Activated naive CD8-positive, alpha-beta T cell treated with anti-CD3 and anti-CD28 coated beads for 36 hours (primary cell): ENCODE measurements at places on chromosomes 16 and 17.

DNA sequence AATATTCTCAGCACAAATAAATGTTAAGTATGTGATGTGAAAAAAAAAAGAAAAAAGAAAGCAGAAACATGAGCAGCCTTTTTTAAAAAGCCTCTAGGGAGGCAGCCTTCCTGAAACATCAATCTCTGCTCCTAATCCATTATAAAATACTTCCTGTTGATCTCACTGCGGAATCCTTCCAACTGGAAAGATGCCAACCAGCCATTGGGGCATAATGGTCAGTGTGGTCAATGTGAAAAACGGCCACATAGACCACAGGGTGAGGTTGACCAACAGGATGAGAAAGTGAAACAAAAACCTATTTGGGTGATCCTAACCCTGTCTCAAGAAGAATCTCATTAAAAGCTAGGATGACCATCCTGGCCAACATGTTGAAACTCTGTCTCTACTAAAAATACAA is 26.1 kb upstream of the ABCA8 start:
- DNase-seq = no peak

DNA sequence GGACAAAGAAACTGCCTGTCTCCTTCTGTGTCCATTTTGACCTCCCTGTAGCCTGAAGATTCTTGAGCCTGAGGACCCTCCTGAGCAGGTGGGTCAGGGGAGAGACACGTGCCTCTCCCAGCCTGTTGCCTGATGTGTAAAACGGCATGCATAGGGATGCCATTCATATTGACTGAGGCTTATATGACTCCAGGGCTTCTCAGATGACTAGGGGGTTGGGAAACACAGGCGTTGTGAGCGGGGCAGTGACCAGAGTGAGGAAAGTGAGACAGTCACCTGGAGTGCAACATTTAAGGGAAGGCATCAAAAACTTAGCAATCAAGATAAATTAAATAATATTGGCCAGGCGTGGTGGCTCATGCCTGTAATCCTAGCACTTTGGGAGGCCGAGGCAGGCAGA is 5.1 kb upstream of the SLC16A5 start:
- no peak for DNase-seq

- DNase-seq = no peak
Measured at GRCh38 chr17:1591474-1592090, 29.0 kb upstream of the PITPNA start.

DNA sequence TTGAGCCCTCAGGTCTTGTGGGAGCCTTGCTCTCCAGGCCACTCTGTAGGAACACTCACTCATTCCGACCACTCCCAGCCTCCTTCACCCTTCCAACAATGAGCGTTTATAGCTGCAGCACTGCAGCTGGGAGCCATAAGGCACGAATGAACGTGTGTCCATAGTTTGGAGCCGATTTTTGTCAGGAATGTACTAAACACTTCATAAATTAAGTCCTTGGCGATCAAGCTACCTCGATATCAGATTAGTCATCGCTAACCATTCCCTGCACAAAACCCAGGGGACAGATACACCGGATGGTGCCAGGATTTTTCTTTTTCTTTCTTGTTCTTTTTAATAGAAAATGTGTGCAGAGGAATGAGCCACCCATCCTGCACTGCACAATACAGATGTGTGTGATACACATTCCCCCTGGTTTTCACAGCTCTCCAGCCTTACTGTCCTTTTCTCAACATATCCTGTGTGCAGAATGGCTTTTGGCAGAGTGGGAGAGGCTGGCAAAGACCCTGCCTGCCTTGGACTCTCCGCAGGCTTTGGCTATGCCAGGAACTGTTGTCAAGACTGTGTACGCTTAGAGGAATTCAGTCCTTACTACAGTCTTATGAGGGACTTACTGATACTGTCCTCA is 68.4 kb upstream of the ELAC2 start:
- DNase-seq = no peak

DNA sequence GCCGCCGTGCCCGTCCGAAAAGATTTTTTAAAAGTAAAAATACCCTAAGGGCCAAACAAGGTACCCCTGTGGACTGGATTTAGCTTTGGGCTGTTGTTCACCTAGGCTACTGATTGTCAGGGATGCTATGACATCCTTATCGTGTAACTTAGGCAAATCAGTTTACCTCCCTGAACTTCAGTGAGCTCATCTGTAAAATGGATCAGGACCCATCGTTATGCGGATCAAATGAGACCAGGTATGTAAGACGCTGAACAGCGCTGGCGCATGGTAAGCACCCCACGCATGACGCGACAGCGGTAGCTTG is 658 bp upstream of the ZNF771 start:
- DNase-seq = no peak

GRCh38 chr17:13874817-13875216 is 194.5 kb upstream of the COX10 start:
- no peak for DNase-seq

DNA sequence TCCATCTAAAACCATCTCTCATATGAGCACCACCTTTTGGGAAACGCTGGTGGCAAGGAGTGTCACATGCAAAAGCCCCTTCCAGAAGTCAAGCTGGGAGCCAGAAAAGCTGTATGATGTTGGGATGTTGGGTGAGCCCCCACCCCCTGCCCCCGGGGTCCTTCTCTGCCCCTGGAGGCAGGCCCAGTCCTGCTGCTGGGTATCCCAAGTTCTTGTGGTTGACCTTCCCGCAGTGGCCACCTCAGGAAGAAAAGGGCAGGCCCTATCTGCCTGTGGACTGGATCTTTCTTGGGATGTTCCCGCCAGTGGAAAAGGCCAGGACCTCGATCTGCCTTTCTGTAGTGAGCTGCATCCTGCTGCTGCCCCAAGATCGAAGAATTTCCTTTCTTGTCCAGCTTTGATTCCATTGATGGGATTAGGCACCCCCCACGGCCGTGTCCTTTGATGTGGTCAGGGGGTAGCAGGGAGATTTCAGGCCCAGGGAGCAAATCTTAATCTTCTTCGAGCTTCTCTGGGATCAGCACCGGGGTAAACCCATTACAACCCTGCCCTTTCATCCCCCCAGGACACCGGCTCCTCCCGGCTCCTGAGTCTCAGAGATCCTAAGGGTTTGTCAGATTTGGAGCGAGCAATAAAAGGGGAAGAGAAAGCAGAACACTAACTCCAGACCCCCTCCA is 165.6 kb downstream of the RAB11FIP4 start:
- no peak for DNase-seq

DNA sequence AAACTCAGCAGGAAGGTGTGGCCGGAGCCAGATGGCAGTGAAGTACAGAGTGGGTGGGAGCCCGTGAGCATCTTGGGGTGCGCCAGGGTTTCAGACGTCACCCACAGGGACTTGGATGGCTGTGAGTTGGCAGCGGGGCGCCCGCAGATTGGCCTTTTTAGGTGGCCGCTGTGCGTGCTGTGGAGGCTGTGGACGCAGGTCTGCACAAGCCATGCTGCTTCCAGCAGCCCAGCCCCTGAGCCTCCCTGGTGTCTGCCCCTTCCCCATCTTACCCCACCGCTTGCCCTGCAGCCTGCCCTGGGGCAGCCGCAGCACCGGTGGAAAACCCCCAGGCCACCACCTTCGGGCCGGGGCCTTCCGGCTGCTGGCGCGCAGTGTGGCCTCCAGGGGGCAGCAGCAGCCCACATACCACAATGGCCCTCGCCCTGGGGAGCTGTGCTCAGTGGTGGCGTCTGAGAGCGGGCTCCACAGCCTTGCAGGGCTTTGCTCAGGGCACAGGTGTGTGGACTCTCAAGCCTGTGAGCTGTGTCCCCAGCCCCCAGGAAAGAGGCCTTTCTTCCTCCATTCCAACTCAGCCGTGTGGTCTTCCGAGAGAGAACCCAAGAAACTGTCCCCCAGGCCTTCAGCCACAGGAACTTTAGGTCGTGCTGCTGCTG is 11.8 kb downstream of the ENDOV start:
- DNase-seq = peak; percentile 86

GRCh38 chr17:27532269-27533263 is 76.3 kb downstream of the KSR1 start:
- DNase-seq = no peak

DNA sequence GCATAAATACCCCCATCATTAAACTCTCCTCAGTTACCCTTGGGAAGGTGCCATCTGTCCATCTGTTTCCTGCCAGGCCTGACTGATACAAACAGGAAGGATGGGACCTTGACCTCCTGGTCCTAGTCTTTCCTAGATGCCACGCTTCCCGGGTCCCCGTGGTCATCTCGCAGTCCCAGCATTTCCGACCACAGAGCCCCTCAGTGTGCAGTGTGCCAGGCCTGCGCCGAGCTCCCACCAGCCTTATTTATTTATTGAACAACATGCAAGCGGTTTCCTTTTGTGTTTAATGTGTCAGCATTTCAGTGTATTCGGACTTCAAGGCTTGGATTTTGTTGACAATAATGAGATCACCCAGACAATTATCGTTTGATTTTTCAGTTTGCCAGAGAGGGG is 45.6 kb upstream of the NKD1 start:
- DNase-seq = no peak

- no peak for DNase-seq
Measured at GRCh38 chr16:55470533-55471371, 8.2 kb upstream of the MMP2 start.

- no peak for DNase-seq
Measured at GRCh38 chr16:76665571-76666275, 388.5 kb downstream of the CNTNAP4 start.

DNA sequence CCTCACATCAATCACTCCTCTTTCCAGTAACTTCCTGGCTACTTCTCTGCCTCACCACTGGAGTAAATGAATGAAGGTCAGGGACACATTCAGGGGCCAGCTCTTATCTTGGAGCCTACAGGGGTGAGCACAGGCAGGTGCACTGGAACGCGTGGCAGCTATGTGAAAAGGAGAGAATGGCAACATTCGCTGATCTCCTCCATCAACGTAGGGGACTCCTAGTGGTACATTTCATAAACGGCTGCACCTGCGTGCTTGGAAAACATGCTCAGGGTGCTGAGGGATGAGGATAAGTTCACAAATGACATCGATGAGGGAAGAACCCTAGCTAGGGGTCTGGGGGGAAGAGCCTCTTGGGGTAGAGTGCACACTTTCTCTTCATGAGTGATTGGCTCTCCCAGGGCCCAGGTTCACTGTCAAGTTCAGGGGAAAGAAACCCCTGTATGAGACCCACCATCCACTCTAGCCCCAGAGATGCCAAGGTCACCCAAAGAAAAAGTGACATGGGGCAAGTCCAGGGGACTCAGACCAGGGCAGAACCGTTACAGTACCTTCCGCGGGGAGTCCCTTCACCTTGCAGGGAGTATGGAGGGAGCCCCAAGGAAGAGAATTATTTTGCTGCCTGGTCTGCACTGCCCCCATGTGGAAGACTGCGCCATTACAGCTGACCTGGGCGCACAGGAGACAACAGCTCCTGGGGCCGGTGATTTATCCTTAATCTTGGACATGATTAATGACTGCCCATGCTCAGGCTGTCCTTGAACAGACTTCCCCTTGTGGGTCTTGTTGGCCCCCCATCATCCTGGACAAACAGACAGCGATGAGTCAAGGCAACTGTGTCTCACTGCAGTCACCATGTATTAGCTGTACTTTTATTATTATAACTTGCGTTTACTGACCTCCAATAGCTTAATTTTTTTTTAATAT is 30.1 kb downstream of the VAC14 start:
- peak; percentile 63 for DNase-seq
